ENCODE measurements at places on chromosomes 12 and 14.

- peak; percentile 28 for DNase-seq
Measured at GRCh38 chr12:49903700-49904423, at the start of gene FAIM2. FAIM2 (minus strand) TSS chr12:49903900; CDS start chr12:49903792, 108 bp downstream.

DNA sequence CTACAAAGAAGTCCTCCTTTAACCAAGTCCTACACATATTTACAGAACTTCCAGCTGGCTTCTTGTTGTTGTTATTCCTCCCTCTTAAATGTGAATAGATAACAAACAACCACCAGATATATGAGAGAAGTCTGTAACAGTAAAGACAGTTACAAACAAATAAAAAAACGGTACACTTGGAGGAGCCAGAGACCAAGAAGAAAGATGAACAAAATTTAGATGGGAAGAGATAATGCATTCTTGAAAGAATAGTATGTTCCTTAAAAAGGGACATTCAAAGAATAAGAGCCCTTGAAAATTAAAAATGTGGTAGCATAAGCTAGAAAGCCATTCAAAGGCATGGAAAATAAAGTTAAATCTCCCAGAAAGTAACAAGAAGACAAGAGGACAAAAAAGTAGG lies 25.9 kb downstream of the SLCO1A2 start:
- DNase-seq = no peak

- no peak for DNase-seq
Measured at GRCh38 chr14:56422221-56422620, 157.4 kb upstream of the TMEM260 start.

GRCh38 chr12:29883525-29883924 lies 99.8 kb upstream of the TMTC1 start:
- DNase-seq = no peak

DNA sequence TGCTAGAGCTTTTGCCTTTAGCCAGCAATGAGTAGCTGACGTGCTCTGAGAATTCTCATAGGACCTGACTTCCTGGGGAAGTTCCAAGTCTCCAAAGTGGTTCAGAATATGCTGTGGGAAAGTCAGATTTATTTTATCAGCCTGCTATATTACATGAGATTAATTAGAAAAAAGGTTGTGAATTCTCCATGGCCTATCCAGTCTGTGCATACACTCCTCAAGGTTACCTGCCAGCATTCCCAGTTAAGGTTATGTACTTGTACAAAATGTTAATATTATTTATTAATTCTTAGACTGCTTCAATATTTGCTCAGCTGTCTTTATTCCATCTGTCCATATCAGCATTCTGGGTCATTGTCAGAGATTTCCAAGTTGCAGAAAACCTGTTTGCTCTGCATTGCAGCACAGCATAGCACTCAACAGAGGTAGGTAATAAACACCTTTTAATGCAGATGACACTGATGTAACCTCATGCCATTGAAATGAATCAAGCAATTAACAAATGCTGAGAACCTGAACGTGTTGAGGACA lies 2.7 kb upstream of the SEL1L start:
- DNase-seq = no peak

DNA sequence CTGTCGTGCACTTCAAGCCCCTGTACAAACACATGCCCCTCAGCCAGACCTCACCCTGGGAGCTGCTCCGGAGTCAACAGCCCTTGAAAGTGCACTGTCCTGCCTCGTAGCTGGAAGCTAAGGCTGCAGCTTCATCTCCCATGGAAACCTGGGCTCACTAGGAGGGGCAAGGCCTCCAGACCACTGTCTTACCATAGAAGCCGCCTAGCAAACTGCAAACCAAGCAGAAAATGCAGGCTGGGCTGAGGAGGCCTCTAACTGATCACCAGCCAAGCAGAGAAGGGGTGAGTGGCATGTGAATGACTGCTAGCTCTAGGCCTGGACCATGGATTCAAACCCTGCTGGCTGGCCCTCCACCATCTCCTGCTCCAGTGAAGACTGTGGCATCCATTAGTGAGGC lies 340.2 kb downstream of the CACNA1C start:
- no peak for DNase-seq

DNA sequence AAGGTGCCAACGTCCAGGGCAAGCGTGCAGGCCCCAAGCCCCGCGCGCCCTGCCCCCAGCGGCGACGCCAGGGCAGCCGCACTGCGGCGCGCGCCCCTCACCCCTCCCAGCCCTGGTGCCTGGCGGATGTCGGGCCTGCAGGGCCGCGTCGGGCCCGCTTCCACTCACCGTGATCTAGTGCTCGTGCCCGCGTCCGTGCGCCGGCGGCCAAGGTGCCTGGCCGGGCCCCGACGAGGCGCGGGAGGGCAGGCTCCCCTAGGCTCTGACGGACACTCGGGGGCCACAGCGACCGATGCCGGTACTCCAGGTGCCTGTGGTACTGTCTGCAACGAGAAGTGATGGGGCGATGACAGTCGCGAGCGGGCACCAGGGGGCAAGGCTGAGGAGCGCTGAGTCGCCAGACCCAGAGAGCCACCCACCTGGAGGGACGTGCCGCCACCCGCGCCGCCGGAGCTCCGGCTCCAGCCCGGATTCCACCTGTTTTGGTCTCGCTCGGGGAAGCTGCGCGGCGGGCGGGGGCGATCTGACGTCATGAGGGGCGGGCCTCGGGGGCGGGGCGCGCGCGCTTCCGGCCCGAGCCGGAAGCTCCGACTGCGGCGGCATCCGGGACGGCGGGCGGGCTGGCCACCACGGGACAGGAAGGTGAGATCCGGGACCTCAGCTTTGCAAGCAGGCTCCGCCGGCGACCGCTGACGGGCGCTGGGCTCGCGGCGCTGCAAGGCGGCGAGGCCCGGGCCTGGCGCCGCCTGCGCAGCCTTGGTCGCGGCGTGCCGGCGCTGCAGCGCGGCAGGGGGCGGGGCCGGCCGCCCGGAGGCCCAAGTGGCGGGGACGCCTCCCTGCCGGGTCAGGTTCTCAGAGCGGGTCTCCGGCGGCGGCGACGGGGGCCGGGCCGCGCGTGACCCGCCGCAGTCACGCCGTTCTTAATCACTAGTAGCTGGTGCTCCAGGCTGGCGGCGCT lies at the start of the genes LYSET and MOAP1:
Gene LYSET (plus strand): TSS at position 927 of the 958 bp plus-strand sequence. CDS start 89 bp downstream, outside the sequence.
Gene MOAP1 (minus strand): TSS at position 507 of the 958 bp plus-strand sequence. CDS start 655 bp downstream, outside the sequence.
- DNase-seq = peak; percentile 86

GRCh38 chr12:50166799-50167048 lies 445 bp downstream of the CERS5 start:
- no peak for DNase-seq

GRCh38 chr14:62213516-62213915 lies 451.3 kb downstream of the SNAPC1 start:
- DNase-seq = peak; percentile 52

DNA sequence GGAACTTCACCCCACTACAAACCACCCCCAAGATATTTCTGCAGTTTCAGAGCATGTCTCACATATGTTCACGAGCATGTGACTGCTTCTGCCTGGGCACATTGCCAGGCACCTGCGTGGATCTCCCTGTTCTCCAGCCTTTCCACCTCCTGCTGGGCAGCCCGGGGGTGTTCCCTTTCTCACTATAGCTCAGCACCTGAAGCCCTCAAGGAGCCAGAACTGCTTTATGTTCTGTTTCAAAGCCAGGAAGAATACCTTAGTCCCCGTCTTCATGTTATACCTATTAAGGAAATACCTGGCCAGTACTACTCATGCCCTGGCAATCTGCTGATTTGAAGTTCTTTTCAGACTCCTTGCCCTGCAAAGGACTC lies 4.2 kb upstream of the FGF6 start:
- DNase-seq = no peak

DNA sequence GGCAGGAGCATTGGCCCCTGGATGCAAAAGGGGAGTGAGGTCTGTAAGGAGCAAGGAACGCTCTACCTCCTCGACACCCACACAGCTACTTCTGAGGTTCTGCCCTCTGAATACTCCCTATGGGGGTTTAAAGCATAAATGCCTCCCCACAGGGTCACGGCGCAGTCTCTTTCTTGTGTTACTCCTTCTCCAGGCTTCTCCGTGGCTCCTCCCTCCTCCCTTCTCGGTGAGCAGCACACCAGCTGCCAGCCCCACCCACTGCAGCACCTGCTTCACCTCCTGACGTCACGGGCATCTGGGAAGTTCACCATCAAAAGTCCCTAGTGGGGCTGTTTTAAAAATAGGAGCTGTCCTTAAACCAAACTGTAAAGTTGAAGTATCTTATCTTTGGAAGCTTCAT lies 67.3 kb downstream of the SPTB start:
- no peak for DNase-seq

GRCh38 chr12:32170437-32170998 lies 63.9 kb downstream of the BICD1 start:
- DNase-seq = no peak

DNA sequence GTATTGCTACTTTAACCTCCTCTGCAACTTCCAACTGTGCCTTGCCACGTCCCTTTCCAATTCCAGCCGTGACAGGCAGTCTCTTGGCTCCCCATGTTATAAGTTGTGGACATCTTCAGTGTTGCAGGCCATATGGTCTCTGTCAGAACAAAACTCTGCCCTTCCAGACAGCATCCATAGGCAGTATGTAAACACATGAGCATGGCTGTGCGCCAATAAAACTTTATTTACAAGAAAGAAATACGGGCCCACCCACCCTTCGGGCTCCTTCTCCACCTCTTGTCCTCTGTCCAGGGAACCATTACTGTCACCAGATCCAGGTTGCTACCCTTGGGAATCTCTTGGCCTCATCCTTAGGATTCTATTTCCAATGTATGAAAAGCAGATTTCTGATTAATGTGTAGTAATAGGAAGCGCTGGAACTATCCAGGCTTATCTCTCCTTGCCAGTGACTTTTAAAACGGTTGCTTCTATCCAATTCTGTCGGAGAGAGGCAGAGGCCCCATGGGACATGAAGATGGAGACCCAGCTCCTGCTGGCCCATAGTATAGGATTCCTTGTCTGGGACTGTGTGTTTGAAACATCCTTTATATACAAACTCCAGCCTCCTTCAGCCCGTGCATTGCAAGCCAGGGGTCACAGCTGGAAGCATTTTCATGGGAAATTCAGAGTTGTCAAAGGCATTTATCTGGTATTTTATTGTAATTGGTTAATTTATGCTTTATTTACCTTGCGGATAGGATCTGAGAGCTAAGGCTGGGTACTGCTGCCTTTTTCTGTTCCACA lies 114.4 kb downstream of the ZNF664 start:
- no peak for DNase-seq

GRCh38 chr14:54348923-54349620 lies 47.7 kb upstream of the CDKN3 start:
- DNase-seq = peak; percentile 87

DNA sequence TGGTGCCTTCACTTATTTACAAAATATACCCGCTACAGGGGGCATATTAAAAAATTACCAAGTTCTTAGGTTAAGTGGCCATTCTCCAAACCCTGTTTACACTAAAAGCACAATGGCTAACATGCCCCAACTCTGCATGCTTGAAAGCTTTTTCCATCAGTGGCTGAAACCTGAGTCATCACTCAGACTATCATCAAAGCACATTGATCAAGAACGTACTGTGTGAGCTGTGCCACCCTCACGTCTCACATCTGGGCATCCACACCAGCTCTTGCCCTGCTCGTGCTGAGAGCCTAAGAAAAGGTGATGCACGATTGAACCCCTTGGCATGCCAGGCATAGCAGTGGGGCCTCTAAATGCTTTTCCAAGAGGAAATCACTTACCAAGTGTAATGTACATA lies 13.2 kb downstream of the AQP6 start:
- peak; percentile 24 for DNase-seq

DNA sequence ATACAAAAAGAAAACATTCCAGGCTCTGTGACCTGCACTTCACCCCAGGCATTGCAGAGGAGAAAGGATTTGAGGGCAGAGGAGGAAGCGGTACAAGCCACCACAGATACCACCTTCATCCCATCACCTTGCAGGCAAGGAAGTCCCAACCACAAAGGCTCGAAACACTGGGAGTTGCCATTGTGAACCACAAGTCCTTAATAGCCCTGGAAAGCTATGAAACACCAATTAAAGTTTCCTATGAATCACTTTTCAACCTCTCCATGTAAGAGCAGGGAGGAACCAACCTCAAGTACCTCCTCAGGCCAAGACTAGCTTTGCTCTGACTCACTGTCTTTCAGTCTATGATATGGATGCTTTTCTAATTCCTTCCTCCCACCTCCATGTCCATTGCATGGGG lies 27.0 kb downstream of the MAP3K9 start:
- peak; percentile 89 for DNase-seq

- DNase-seq = no peak
Measured at GRCh38 chr12:113996026-113996425, 29.9 kb upstream of the RBM19 start.

DNA sequence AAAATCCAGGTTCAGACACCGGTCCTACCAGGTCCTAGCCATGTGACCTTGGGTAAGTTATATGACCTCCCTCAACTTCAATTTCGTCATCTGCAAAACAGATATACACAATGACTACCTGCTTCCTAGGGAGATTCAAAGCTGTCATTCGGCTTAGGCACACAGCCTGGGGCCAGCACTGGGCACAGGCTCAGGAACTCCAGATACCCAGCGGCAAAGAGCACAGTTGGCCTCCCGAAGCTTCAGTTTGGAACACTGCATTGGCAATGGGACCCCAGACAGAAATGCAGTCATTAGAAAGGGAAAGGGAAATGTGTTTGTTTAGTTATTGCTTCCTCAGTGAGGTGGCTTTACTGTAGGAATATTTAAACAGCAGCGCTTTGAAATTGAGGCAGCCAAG lies 11.4 kb downstream of the PLEKHG6 start:
- DNase-seq = no peak

- no peak for DNase-seq
Measured at GRCh38 chr12:92506891-92507290, 195.9 kb upstream of the PLEKHG7 start.

- DNase-seq = peak; percentile 96
Measured at GRCh38 chr14:29805415-29806123, 122.1 kb downstream of the PRKD1 start.

- DNase-seq = no peak
Measured at GRCh38 chr12:76919383-76920171, 40.8 kb upstream of the CSRP2 start.

GRCh38 chr14:75579882-75580281 lies 1.5 kb downstream of the FLVCR2 start:
- DNase-seq = no peak

GRCh38 chr14:74919421-74920165 lies 3.5 kb downstream of the RPS6KL1 start:
- DNase-seq = no peak

GRCh38 chr14:53011053-53011462 lies 60.2 kb upstream of the FERMT2 start:
- DNase-seq = peak; percentile 97

- no peak for DNase-seq
Measured at GRCh38 chr12:107618106-107618505, 67.5 kb upstream of the PWP1 start.

DNA sequence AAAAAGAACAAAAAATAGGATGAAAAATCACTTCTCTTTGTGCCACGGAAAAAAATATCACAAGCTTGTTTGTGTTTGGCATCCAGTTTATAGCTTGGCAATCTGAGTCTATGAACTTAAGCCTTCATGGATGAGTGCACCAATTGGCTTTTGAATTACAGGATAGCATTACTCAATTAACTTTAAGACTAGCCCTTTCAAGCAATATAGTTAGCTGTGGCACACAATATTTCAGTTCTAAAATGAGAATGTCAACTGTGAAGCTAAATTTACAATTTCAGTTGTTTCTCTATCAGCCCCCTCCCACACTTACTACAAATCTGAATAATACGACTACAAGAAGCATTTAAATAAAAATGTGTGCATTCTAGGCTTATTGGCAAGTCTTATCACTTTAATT lies 8.3 kb downstream of the RERG start:
- DNase-seq = no peak
